Left kidney (tissue), 8 donors: ENCODE measurements at places on chromosomes 11 and 22. TPM values are rescaled to one million over a fixed set of nuclear protein-coding genes. Genes with fewer than 3 reads are reported as not detected.

Gene GGTLC2
- not detected for polyA plus RNA-seq

Gene BSX
- polyA plus RNA-seq, result not detected

Gene DNHD1
- 13.3 TPM for polyA plus RNA-seq

Gene SNX32
- 2.6 TPM for polyA plus RNA-seq

Gene TMEM25
- 26.8 TPM for polyA plus RNA-seq

Gene DERL3
- 3.2 TPM for polyA plus RNA-seq

Gene ZFP91
- polyA plus RNA-seq, result 72.5 TPM

Gene RAPSN
- not detected for polyA plus RNA-seq

Gene SPDYC
- not detected for polyA plus RNA-seq

Gene PHOX2A
- polyA plus RNA-seq, result not detected

Gene C11orf87
- 0.22 TPM for polyA plus RNA-seq

Gene NCAPH2
- polyA plus RNA-seq, result 44.1 TPM
